Kidney epithelial cell (primary cell): ENCODE measurements at places on chromosomes 7 and 10.

DNA sequence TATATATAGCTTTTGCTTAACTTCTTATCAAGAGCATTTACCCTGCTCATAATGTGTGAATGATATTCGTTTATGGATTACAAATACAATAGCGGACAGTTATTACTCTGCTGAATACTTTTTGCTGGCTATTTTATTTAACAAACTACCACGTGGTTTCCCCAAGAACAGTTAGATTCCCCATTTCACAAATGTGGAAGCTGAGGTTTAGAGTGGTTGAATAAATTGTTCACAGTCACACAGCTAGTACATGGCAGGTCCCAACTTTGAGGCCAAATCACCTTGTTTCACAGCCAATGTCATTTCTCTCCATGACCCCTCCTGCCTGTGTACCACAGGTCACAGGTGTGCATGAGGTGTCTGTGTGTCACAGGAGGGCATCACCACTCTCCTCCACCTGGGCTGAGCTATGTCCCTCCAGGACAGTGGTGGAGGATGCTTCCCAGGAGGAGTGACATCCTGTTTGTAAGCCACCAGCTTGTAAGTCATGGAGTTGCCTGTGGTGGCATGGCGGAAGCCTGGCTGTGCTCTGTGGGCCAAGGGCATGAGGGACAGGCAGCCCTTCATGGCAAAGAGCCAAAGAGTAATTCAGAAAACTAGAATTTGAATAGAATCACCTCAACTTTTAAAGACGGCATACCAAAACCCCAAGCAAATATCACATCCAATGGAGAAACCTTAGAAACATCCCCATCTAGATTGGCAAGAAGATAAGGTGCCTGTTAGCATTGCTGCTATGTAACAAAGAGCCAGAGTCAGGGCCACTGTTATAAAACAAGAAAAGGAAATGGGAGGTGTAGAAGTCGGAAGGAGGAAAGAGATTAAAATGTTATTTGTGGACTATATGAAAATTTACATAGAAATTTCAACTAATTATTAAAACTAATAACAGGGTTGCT, 51.9 kb downstream of the AOC1 start:
- no peak for DNase-seq

GRCh38 chr7:28112012-28112411, 68.6 kb downstream of the JAZF1 start:
- DNase-seq: no peak

DNA sequence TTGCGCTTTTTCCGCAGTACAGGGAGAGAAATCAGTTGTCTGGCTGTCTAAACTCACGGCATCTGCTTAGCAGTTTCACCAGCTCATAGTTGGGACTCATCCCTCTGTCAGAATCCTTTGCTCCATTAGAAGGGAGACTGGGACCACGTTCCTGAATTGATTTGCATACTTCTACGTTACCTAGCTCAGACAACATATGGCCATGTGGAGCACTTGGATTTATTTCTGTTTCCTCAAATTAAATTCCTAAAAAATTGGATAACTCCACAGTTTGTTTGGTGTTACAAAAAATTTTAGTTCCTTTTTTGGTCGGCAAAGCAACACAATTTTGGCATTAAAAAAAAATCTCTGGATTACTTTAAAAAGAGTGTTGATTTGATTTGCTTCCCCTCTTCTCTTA, 614.0 kb downstream of the AUTS2 start:
- DNase-seq: no peak

- peak; percentile 7 for DNase-seq
These were observed 83.8 kb downstream of the BMS1 start for GRCh38 chr10:42866115-42866995.

DNA sequence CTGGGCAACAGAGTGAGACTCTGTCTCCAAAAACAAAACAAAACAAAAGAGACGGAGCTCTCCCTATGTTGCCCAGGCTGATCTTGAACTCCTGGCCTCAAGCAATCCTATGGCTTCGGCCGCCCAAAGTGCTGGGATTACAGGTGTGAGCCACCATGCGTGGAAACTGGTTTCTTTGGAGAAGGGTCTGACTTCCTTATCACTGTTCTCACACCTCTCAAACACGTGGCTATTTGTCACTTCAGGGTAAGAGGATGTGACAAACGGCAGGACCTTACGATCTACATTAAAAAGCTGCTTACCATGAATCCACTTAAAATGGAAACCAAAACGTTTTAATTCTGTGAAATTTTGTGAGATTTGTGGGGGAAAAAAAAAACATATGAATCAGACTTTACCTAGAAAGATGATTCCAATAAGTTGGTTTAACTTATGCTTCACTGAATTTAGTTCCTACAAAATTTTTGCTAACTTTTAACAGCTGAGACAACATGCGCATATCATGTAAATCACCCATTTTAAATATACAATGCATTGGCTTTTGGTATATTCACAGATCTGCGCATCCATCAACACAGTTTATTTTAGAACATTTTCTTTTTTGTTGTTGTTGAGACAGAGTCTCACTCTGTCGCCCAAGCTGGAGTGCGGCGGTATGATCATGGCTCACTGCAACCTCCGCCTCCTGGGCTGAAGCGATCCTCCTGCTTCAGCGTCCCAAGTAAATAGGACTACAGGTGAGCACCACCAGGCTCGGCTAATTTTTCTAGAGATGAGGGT, 18.7 kb upstream of the FOXK1 start:
- DNase-seq: no peak

DNA sequence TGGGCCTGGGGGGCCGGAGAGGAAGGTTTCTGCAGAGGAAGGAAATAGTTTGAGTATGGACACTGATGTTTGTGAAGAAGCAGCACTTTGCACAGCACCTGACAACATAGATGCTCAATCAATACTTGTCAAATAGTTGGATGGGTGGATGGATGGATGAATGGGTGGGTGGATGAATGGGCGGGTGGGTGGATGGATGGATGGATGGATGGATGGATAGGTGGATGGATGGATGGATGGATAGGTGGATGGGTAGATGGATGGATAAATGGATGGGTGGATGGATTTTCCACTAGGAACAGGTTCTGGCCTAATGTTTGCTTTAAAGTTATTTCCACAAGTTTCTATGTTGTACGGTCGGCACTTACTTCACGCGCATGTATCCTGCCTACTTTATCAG, 45.3 kb downstream of the COL17A1 start:
- DNase-seq: no peak

DNA sequence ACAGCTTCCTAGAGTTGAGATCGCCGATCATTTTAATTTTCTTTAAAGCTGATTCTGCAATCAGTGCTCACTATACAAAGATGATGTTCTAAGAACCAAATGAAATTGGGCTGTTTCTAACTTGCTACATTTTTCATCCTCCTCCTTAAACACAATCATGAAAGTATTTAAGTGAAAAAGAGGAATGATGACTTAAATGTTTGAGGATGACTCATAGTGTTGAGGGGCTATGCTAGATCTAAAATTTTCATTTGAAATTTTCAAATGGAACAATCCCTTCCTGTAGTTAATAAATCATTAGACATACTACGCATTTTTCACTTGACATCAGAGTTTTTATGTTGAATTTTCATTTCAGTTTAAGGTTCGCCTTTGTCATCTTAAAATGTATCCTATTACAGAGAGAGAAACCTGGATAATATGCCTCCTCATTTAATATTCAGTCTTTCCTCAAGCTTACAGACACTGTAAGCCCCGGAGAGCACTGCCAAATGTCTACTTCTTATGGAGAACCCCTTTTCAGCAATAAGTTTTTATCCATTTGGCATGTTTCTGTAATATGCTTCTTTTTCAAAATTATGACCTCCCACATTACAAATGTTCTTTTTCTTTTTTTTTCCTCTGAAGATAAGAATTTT, 499.6 kb downstream of the MAGI2 start:
- DNase-seq: no peak

DNA sequence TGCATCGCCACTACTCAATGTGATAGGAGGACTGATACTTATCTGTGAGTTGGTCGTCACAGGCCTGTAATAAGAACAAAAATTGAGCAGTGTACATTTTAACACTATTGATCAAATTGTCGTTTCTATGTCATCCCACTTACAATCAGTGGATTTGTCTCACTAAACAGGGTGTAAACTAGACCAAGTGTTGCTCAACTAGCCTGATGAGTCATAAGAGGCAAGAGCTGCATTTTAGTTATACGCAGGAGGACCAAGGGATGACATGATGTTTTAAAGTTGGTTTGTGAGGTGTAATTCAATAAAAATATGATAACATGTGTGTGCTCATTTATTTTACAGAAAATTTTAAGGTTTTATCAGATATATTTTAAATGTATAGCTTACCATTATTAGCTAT, 1239.2 kb downstream of the REEP3 start:
- no peak for DNase-seq

- DNase-seq: no peak
These were observed 208.7 kb upstream of the PHYHIPL start for GRCh38 chr10:58967551-58968388.

- no peak for DNase-seq
These were observed 26.1 kb downstream of the FAM53B start for GRCh38 chr10:124717911-124718741.

DNA sequence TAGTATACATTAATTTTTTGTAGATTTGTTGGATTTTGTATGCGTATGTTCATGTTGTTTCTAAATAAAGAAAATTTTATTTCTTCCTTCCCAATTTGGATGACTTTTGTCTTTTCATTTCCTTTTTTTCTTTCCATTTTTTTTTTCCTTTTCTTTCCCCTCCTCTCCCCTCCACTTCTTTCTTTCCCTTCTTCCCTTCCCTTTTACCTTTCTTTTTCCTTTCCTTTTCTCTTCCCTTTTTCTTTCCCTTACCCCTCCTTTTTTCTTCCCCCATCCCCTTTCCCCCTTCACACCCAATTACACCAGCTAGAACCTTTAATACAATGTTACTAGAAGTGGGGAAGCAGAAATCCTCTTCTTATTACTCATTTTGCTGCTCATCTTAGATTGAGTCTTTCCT, 6.0 kb downstream of the KIF20B start:
- no peak for DNase-seq

DNA sequence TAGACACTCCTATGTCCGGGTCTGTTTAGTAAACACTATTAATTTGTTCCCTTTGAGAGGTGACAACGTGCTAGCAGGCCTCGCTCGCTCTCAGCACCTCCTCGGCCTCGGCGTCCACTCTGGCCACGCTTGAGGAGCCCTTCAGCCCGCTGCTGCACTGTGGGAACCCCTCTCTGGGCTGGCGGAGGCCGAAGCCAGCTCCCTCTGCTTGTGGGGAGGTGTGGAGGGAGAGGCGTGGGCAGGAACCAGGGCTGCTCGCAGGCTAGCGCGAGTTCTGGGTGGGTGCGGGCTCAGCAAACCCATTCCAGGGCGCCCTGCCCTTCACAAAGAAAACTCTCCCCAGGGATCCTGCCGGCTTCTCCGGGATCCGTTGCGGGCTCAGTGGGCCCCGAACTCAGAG, 144.4 kb upstream of the CDCA7L start:
- no peak for DNase-seq

- no peak for DNase-seq
These were observed 37.0 kb upstream of the PURB start for GRCh38 chr7:44922351-44922694.

DNA sequence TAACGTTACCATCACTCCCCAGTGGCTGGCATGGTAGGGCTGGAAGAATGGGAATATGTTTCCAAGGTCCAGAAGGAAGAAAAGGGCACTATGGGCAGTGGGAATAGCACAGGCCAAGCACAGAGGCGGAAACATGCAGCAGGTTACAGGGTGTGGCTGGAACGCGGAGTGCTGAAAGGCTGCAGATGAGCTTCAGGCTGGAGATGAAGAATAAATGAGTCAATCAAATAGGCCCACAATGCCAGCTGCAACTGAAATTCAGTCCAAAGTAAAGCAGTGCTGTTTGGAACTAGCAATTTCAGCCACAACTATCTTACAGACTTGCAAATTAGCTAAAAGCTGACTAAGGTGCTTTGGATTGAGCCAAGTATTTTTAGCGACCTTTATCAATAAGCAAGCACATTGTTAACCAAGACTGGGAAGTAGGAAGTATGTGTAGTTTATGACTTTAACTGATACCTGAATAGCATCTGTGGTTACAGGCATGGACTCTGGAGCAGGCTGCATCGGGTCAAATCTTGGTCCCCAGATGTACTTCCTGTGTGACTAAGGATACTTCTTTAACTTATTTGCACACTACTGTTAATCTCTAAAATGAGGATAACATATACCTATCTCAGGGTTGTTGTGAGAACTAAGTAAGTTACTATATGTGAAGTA, 77.5 kb upstream of the CTTNBP2 start:
- no peak for DNase-seq

DNA sequence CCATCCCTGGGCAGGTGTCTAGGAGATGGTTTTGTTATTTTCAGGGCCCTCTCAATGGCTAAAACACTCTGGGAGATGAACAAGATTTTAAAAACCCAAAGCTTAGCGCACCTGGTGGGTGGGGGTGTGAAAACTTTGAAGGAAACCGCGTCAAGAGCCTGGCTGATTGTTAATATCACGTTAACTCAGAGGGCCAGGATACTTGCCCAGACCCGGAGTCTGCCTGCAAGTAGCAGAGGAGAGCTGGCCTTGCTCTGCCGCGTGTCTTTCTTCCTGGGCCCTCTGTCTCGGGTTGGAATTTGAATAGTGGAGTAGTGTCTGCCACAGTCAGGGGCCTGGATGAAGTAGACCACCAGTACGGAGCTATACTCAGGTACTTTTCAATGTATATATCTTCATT, 1.1 kb downstream of the MGMT start:
- DNase-seq: no peak

GRCh38 chr7:111224354-111225231, 133.7 kb downstream of the LRRN3 start:
- no peak for DNase-seq

GRCh38 chr7:114086914-114087652, 168.3 kb upstream of the PPP1R3A start:
- DNase-seq: no peak

GRCh38 chr7:123230147-123230546, 30.4 kb upstream of the SLC13A1 start:
- DNase-seq: no peak

DNA sequence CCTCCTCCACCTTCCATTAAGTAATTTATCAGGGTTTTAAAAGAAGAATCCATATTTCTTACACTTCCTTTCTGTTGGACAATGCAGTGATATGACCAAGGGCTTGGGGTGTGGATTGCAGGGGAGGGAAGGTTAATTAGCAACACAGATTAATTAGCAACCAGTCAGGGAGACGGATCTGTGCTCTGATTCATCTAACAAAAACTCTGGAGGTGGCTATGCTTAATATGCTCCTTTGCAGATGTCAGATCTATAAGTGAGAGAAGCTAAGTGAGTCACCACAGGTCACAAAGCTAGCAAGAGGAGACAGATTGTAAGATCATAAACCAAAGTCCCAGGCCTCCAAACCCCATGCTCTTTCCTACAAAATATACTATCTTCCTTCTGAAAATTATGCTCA, 178.8 kb upstream of the ITGB1 start:
- peak; percentile 92 for DNase-seq

- no peak for DNase-seq
These were observed 63.7 kb downstream of the GRM8 start for GRCh38 chr7:127189074-127189473.
